ENCODE measurements at places on chromosomes 3 and 15.

DNA sequence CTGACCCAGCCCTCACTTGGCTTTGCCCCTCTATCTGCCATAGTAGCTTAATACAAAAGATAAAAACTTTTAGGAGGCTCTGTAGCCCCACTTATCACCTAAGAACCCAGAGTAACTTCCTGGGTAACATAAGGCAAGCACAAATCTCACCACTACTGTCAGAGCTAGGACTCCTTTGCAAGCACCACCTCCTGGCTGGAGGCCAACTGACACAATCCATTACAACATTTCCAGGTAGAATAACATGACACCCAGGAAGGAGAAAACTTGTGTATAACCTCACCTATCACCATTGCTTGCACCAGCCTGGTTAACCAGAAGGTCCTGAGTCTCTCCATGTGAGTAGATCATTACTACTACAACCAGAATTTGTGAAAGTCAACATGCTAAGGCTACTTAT, 230.0 kb downstream of the TUSC7 start:
- DNase-seq, result no peak

- DNase-seq, result no peak
Measured at GRCh38 chr3:122674339-122674738, 6.3 kb upstream of the PARP14 start.

- DNase-seq, result no peak
Measured at GRCh38 chr3:171375666-171376595, 84.3 kb downstream of the TNIK start.

- no peak for DNase-seq
Measured at GRCh38 chr3:98326105-98326893, 27.4 kb upstream of the OR5K4 start.

DNA sequence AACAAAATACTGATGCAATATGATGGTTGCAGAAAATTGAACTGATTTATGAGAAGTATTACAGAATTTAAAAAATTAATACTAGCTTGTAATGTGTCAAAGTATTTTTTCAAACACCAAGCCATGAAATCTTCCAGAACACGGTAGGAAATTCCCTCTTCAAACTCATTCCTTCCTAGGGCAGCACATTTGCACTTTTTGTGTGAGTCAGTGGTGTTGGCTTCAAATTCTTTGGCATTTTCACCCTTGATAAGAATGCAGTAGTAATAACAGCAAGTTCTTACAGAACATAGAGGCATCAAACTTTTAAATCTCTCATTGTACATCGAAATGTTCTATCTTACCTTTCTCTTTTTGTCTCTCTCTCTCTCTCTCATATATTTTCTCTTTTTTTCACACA, 191.8 kb downstream of the CGGBP1 start:
- DNase-seq, result no peak

DNA sequence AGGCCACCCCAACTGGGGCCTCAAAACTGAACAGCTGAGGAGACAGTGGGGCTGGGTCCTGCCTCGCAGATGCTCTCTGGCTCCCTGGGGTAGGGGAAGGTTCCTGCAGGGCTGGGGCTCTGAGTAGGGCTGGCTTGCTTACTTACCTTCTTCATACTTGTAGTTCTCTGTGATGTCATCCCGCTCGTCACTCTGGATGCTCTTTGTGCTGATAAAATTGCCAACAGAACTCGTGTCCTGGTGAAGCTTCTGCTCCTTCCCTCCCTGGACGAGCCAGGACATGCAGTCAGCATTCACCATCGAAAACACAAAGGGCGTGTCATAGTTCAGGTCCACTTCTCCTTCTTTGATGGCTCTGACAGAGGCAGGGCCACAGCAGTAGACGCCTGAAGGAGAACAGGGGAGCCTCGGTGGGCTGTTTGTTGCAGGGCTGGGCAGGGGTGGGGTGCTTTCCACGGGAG, 17.9 kb upstream of the EPB42 start:
- DNase-seq, result no peak

DNA sequence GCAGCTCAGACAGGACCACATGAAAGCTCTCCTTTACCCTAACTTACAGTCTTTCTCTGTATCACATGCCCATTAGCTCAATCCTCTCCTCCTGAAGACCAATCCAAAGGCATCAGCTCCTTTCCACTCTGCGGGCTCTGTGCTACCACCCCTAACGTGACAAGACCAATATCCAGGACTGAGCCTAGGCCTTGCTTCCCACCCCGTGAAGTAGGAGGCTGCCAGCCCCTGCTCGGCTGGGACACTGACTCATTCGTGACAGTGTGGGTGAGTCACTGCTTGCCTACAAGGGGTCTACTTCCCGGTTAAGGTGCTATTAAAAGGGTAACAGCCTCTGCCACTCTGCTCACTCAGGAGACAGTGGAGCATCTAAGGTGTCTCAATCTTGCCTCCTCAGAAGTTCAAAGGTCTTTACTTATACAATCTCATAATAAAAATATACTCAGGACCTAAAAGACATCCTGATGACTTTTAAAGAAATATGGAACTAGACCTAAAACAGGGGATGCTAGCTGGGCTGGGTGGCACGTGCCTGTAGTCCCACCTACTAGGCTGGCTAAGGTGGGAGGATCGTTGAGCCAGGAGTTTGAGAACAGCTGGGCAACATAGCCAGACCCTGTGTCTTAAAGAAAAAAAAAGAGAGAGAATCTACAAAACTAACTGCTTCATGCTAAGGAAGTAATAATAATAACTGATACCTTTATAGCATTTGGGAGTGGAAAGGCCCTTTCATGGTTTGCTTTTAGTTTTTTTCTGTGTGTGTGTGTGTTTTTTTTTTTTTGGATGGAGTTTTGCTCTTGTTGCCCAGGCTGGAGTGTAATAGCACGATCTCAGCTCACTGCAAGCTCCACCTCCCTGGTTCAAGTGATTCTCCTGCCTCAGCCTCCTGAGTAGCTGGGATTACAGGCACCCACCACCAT, 55.0 kb downstream of the TMEM44 start:
- DNase-seq, result no peak

GRCh38 chr3:23103764-23104163, 99.4 kb upstream of the UBE2E2 start:
- DNase-seq, result no peak

DNA sequence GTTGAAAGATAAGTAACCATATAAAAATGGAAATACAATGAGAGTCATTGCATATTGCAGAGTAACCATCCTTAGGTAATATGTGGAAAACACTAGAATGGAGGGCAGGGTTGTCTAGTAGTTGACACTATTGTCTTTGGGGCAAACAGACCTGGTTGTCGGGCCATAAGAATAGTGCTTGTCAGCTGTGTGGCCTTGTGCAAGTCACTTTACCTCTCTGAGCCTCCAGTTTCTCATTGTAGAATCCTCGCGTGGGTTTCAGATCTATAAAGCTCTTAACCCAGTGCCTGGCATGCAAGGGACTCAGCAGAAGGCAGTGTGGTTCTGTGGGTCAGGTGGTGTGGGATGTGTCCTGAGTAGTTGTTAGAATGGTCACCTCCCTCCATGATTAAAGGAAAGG, 32.0 kb downstream of the MRPS25 start:
- no peak for DNase-seq

DNA sequence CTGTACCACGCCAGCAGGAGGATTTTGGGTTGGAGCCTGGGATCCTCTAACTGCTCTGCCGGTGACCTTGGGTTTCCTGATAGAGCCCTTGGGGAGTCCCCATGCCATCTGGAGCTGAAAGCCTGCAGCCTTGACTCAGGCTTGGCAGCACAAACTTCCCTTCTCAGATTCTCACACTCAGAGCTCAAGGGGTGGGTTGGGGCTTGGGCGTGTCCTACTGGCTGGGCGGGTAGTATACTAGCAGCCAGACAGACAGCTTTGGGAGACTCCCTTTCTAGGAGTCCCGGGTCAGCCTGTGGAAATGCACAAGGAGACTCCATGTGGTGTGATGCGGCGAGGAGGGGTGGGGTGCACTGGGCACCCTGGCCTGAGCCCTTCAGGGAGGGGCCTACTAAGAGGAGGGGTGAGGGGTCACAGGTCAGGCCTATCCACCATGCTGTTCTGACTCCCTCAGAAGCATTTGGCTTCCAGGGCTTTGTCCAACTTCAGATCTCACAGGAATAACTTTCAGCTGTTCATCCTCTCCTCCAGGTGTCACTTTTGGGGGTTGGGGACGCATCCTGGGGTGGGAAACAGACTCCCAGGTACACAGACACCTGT, 21.6 kb upstream of the PLXNA1 start:
- DNase-seq, result no peak

DNA sequence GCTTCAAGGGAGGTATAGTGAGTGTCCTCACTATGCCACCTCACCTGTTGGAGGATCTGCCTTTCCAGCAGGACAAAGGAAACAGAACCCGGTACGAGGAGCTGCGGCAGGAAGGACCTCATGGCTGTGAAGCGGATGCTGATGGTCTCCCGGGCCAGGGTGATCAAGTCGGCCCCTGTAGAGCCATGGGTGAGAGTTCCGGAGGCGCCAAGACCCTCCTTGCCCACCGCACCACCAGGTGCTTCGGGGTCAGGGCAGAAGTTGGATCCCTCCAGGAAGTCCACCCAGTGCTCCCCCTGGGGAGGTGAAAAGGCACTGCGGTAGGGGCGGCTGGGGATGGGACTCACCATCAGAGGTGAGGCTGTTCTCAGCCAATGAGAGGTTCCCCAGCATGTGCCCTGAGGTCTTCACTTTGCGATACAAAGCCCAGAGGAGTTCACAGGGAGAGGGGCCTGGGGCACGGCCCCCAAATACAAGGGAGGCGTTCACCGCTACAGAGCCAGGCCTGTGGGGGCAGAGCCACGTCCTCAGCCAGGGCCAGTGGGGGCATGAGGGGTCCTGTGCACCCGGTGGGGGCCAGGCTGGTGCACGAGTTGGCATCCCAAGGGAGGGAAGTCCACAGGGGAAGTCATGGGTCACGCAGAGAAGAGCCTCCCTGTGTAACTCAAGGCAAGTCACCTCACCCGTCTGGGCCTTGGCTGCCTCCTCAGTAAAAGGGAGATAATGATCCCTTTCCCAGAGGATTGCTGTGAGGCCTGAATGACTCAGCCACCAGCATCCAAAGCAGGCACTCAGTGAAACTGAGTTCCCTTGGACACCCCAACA, 27.7 kb downstream of the C15orf39 start:
- DNase-seq, result no peak

GRCh38 chr15:92763459-92763858, 107.9 kb upstream of the FAM174B start:
- DNase-seq, result no peak

GRCh38 chr3:190003681-190004123, 117.0 kb downstream of the P3H2 start:
- DNase-seq, result no peak

DNA sequence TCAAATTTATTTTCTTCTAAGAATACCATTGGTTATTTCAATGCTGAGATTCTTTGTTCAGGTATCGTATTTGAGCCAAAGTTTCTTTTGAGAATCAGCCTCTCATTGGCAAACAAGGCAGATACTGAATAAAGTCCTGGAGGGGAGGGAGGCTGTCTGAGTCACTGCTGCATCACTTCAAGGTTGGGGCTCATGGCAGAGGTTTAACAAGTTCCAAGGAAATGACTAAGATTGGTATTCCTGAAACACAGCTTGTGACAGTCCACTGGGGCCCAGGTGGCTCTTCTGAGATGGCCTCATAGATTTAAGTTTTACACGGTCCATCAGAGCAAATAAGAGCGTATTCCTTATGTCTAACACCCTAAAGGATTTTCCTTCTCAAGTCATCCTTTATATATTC, 213.8 kb upstream of the STAC start:
- no peak for DNase-seq

- no peak for DNase-seq
Measured at GRCh38 chr3:189629803-189630455, 1.3 kb upstream of the TP63 start.

- no peak for DNase-seq
Measured at GRCh38 chr3:185029086-185029485, 123.8 kb downstream of the C3orf70 start.

GRCh38 chr3:113275583-113275928, 64.2 kb downstream of the BOC start:
- DNase-seq, result no peak

- no peak for DNase-seq
Measured at GRCh38 chr3:145649368-145649887, 511.6 kb downstream of the PLOD2 start.

DNA sequence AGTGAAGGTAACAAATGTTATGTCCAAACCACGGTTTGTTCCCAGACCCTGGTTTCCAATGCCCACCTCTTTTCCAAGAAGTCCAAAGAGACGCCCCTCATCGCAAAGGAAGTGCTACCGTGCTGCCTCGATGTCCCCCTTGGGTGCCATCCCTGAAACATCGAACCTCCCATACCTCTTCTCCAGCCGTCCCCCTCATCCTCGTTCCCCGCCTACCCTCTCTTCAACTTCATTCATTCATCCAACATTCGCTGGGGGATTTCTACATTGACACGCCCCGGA, 467 bp downstream of the TIPIN start:
- DNase-seq, result no peak

GRCh38 chr3:159805411-159805772, 183.2 kb upstream of the IL12A start:
- no peak for DNase-seq

GRCh38 chr15:80840182-80841130, 61.3 kb downstream of the CEMIP start:
- no peak for DNase-seq

GRCh38 chr15:68302729-68303128, 25.2 kb downstream of the FEM1B start:
- no peak for DNase-seq

GRCh38 chr3:18655827-18656226, 230.7 kb upstream of the SATB1 start:
- no peak for DNase-seq

- DNase-seq, result no peak
Measured at GRCh38 chr3:43960448-43960840, 269.7 kb downstream of the ABHD5 start.

- no peak for DNase-seq
Measured at GRCh38 chr3:59563072-59563605, 513.3 kb upstream of the CFAP20DC start.

All from stimulated activated CD4-positive, alpha-beta T cell treated with anti-CD3 and anti-CD28 coated beads, Interleukin-12 subunit alpha, Interleukin-12 subunit beta, amount 100 ng/mL, for 48 hours (primary cell).